ENCODE measurements at places on chromosomes 3 and 15.

DNA sequence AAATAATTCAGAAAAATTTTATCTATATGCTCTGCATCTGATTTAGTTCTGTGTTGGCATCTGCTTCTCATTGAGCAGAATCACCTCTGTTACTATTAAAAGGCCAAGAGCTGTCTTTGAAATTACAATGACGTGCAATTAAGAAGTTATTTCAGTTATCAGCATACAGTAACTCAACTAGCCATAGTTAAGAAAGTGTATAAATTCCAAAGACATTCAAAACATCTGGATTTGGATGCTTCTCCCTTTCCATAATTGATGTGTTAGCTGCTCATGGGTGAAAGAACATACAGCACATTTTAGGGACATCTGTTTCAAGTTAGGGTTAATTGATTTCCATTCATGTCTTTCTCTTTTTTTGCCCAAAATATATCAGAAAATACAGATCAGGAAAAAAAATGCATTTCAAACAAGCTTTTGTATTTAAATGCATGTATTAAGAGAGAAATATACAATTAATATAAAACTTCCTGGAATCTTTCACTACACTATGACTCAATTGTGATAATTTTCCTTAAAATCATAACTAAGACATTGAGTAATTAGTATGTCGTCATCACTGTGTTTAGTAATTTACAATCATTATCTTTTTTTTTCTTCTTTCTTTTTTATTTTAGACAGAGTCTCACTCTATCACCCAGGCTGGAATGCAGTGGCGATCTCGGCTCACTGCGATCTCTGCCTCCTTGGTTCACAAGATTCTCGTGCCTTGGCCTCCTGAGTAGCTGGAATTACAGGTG, 82.7 kb upstream of the MBNL1 start:
- no peak for DNase-seq

- DNase-seq: no peak
Observed at GRCh38 chr3:106176734-106177133, 307.9 kb upstream of the CBLB start.

- DNase-seq: no peak
Observed at GRCh38 chr15:72758182-72758581, 25.4 kb downstream of the ADPGK start.

DNA sequence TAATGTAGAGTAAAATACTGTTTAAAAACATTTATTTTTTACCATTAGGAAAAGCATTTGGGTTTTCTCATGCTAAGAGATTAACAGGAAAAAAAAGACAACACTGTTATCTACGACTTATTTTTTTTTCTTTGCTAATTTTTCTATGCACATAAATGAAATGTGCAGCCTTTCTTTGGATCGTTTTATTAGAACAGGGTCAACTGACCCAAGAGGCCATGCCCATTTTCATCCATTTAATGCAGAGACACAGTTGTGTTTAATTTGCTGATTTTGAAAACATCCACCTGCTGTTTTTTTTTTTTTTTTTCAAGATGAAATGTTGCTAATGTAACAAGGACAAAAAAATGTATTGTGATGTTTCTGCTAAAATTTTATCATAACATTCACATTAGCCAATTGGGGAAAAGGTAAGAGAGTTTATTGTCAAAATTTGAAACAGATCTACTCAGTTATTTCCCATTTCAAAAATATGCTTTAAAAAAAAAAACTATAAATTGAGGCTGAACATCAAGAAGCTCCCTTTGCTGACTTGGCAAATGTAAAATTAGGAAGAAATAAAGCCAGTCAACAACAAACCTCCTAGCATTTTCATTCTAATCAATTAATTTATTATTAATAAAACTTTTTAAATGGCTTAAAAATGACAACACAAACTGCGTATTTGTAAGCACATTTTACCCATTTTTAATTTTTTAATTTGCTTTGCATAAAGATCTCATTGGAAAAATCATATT, 485.2 kb downstream of the ROBO2 start:
- no peak for DNase-seq

DNA sequence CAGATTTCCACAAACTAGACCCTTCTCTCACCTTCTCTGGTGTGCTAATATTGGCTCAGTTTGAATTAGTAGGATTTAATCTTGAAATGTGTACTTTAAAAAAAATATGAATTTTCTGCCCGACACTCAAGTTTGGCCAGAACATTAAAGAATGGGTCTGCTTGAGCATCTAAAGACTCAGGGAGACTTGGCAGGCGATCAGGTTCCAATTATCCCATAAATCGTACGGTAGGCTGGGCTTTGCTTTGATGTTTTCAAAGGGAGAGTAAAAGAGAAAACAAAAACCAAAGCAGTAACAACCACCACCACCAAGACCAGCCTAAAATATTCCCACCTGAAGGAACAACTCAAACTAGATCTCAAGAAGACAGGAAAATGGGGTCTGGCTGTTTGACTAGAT, 230.8 kb downstream of the EBLN2 start:
- DNase-seq: no peak

- DNase-seq: no peak
Observed at GRCh38 chr15:27714675-27715074, 384.4 kb downstream of the OCA2 start.

DNA sequence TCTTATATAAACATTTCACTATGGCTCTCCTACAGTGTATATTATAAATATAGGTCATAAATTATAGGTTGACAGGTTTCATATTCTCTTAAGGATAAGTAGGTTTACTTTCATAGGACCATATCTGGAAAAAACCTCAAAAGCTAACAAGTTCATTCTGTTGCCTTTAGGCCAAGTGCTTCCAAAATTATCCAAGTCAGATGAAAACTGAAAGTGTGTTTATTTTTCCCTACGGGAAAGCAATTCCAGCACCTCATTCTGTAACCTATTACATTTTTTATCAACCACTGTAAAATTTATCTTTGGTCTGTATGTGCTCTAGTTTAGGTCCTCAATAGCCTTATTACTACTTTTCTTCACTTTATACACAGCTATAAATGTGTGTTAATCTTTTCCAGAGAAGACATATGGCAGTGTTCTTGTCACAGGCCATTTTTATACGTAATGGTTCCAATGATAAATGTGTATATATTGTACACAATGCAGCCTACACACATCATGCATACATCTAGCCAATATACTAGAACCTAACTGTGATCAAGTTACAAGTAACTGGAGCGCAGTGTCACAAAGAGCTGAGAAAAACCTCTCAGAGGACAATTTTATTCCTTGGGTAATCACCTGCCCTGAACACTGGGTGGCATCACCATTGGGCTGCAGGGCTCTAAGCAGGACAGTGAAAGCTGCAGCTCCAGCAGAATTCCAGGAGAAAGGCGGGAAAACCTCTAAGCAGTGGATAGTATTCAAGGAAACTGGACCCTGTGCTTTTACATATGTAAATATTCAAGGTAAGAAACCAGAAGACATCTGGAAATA, 251.3 kb downstream of the CTNNB1 start:
- DNase-seq: no peak

- no peak for DNase-seq
Observed at GRCh38 chr3:191707817-191708216, 246.9 kb downstream of the PYDC2 start.

GRCh38 chr15:39628546-39629257, 47.8 kb downstream of the THBS1 start:
- DNase-seq: no peak

DNA sequence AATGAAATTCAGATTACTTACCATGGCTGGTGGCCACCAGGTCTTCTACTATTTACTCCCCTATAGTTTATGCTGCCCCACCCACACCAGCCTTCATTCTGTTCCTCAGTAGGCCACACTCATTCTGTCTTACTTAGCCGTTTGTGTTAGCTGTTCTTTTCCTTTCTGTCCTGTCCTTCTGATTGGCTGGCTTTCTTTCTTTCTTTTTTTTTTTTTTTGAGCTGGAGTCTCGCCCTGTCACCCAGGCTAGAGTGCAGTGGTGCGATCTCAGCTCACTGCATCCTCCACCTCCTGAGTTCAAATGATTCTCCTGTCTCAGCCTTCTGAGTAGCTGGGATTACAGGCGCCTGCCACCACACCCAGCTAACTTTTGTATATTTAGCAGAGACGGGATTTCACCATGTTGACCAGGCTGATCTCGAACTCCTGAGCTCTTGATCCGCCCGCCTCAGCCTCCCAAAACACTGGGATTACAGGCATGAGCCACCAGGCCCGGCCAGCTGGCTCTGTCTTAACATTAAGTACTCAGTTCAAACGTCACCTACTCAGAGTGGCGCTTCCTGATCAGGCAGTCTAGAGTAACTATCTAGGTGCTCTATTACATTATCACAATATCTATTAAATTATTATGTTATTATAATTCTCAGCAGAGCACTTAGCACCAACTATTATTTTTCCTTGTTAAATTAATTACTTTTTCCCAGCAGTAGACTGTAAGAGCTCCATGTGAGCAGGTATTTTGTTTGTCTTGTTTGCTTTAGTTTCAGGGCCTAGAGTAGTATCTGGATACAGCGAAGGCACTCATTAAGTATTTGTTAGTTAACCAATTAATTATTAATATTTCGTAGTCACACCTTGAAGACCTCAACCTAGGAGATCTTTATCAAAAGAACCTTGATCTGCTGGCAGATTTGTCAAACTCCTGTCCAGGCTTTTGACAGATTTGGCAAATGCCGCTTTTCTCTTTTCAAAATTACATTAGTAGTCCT, 6.4 kb downstream of the CMSS1 start:
- no peak for DNase-seq

DNA sequence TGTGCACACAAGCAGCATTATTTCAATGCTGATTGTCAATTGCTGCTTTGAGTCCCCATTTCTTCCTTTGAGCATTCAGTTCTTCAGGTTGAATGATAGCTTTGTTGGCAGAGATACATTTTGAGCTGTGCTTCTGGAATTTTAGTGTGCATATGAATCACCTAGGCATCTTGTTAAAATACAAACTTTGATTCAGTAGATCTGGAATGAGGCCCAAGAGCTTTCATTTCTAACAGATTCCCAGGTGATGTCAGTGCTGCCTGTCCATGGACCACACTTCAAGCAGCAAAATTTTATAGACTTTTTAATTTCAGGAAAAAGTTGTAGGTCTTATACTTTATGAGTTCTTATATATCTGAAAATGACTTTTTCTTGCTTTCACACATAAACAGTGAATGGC, 131.1 kb downstream of the ADAMTSL3 start:
- no peak for DNase-seq

DNA sequence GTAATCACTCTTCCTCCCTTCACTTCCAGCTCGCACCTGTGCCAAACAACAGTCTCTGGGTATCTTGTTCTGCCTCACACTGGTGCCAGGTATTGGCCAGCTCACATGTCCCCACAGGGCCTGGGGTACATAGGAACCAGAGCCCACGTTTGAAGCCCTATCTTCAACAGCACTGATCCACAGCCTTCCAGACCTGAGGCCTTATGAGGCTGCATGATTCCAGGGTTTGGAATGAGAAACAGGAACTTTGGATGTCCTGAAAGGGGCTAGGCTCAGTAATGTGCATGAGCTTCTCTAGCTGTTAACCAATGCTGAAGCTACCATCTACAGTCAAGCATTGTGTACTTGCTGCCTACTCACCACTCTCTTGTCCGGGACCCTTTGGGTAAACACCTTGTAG, 92.4 kb downstream of the GPR156 start:
- no peak for DNase-seq

GRCh38 chr3:179460260-179460659, 9.0 kb upstream of the GNB4 start:
- no peak for DNase-seq

GRCh38 chr3:11559816-11560633, 83.7 kb downstream of the VGLL4 start:
- peak; percentile 55 for DNase-seq

DNA sequence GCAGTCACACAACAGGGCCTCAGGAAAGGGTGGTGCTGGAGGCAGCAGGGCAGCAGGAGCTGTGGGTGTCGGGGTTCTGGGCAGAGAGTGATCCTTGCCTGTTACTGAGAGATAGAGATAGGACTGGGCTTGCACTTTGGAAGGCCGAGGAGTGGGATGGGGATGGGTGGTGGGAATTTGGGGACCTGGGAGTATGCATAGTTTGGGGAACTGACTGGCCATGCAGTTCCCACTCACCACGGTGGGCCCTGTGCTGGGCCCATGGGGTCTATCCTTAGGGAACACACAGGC, 192.5 kb upstream of the LINGO1 start:
- DNase-seq: no peak

DNA sequence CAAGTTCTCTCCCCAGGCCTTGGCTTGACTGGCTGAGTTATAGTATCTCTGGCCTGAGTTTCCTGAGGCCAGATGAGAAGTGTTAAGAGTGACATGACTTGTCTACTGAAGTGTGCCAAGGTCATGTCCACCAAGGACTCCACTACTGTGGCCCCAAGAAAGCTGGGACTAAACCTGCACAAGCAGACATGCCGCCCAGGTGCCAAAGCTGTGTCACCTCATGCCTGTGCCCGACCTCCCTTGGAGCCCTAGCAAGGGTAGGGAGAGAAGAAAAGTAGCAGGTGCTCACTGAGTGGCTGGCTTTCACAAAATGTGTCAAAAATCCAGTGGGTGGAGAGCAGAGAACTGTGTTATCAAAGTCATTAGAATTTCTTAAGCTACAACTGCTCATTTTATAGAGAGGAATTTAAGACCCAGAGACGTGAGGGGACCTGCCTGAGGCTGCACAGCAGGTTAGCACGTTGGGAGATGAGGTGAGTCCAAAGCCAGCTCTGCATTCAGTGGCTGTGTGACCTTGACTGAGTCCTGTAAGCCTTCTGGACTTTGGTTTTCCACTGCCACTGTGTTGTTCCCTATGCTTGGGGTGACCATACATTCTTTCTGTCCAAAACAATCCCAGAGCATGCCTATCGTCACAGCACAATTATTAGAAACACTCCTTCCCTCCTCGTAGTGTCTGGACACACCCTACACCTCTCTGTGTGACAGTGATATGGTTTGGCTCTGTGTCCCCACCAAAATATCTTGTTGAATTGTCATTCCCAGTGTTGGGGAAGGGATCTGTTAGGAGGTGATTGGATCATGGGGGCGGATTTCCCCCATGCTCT, 5.0 kb upstream of the LYSMD4 start:
- no peak for DNase-seq

DNA sequence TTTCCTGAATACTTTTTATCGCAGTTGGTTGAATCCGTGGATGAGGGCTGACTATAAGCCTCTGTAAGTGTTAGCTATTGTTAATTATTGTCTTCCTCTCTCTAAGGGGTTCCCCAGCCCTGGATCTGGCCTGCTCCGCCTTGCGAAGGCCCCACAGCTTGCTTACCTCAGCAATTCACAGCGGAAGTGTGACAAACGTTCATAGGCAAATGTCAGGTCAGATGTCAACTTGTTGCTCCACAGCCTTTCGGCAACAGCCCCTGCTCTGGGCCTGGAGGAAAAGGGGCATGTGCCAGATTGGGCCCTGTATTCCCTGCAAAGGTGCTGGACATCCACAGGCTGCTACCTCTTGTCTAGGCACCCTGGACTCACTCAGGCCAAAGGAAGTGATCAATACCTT, 25.3 kb upstream of the CELF6 start:
- DNase-seq: no peak

- no peak for DNase-seq
Observed at GRCh38 chr3:191030491-191030890, 168.0 kb upstream of the GMNC start.

- DNase-seq: no peak
Observed at GRCh38 chr3:42666022-42666421, 12.5 kb downstream of the ZBTB47 start.
